Activated T-helper 1 cell treated with anti-CD3 and anti-CD28 coated beads, Interleukin-2, amount 50 U/mL, for 16 hours (primary cell): ENCODE measurements at places on chromosomes 5 and 9.

GRCh38 chr5:176565760-176566288 lies 16.7 kb downstream of the CDHR2 start:
- DNase-seq, result no peak

- DNase-seq, result no peak
These were observed 21.2 kb downstream of the ADAM19 start for GRCh38 chr5:157554179-157555036.

- no peak for DNase-seq
These were observed 22.8 kb upstream of the MARCHF6 start for GRCh38 chr5:10330511-10331230.

DNA sequence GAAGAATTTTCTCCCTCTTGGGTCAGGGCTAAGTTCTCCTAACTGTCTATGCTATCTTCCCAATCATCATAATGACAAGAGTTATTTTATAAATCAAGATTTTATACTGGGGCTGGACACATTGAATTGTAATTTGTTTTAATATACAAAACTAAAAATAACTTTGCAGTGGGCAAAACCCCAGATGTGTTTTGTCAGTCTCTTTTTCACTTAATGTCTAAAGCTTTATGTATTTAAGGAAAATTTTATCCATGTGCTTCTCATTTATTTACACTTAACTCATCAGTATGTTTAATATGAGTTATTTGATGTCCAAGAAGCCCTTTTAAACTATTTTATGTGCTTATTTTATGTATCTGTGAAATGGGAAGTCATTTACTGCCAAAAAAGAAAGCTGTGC lies 362.8 kb upstream of the ADAMTSL1 start:
- no peak for DNase-seq

GRCh38 chr5:28954074-28954473 lies 1915.7 kb upstream of the CDH9 start:
- DNase-seq, result no peak

- peak; percentile 3 for DNase-seq
These were observed 56.3 kb upstream of the GPBP1 start for GRCh38 chr5:57117596-57117995.

GRCh38 chr5:25020454-25020853 lies 375.7 kb upstream of the CDH10 start:
- DNase-seq, result no peak
